HuH-7.5 (cell line): ENCODE measurements at places on chromosomes 3 and 15.

GRCh38 chr3:118813472-118813871 is 221.2 kb downstream of the IGSF11 start:
- no peak for DNase-seq

DNA sequence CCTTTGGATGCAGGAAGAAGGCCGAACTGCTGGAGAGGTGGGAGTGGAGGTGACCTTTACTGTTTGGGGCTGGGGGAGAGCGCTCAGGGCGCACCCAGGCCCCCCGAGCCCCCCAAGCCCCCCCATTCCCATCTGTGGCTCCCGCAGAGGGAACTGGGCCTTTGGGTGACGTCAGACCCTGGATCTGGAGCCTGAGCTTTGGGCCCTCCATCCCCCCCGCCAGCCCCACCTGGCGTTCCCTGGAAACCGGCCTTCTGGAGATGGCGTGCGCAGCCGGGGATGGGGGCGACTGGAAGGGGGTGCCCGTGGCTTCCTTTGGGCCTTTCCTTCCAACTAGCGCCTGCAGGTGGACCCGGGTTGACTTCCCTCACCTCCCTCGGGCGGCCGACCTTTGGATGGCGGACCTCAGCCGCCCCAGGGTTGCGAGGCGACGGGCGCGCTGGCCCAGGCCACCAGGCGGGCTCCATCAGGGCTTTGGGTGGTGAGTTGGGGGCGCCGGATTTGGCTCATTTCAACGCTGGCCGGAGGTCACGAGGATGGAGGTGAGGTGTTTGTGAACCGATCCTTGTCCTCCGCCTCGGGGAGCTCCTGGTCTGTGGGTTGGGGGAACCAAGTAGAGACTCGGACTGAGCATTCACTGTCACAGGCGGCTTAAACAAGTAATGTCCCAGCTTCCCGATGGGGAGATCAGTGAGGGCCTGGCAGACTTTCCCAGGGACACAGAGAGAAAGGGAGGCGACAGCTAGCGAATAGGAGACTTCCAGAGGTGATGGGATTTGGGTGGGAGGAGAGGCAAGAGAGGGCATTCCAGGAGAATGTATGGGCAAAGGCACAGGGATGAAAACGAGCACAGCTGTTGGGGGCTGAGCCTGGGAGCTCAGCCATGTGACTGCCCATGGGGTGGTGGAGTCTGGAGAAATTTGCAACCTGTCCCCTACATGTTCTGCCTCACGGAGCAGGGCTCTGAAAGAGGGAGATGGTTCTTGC is 709 bp downstream of the SCAMP5 start:
- DNase-seq: peak; percentile 55

- DNase-seq: no peak
Measured at GRCh38 chr3:153246806-153247205, 84.8 kb downstream of the RAP2B start.

DNA sequence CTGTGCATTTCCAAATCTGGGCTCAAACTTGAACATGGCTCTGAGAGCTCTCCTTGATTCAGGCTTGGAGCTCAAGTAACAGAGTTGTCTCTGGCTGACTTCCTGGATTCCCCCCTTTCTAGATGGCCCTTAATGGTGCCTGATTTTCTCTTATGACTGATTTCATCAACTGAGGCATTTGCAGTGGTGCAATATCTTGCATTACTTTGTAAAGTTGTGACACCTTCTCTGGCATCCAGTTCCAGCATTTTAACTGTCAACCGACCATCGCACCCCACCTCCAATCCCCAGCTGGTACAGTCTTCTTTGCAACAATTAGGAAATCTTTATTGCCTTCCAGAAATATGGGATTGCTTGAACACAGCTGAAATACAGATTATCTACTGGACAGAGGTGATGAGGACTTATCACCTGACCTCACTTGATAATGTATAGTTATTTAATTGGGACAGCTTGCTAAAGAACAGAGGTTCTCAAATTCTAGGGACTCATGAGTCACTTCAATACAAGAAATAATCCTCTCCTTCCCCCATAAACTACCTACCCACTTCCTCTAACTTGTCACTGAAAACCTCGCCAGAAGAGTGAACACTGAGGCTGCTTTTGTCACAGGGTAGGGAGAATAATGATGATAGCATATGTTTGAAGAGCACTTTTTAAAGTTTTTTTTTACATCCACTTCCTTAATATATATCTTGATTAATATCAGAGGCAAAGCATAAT is 41.8 kb downstream of the FILIP1L start:
- DNase-seq: no peak

GRCh38 chr3:47849186-47849698 is 46.3 kb downstream of the DHX30 start:
- DNase-seq: no peak
